Activated T-helper 1 cell treated with anti-CD3 and anti-CD28 coated beads, Interleukin-12 subunit alpha, Interleukin-12 subunit beta, Interleukin-2, Interleukin-4 antibody, amounts not matched to agents 30 ng/mL and 10 ng/mL and 1 ng/mL, durations not matched to agents 14 hours and 24 hours and 36 hours (primary cell): ENCODE measurements at places on chromosomes 6 and 20. TPM values are rescaled to one million over a fixed set of nuclear protein-coding genes. Genes with fewer than 3 reads are reported as not detected.

The LST1 gene
- 63.0 and 66.6 TPM in 2 replicates for total RNA-seq

GRCh38 chr20:55678126-55678525, 327.2 kb downstream of the CBLN4 start:
- no peak overlapping the region for H3K4me3 ChIP-seq
- no peaks in the 10 kb centered on the region for H3K27me3 ChIP-seq
- H3K4me1 ChIP-seq, result no peaks in the 10 kb centered on the region
- no peak for DNase-seq
- H3K27ac ChIP-seq, result no peak overlapping the region

The GABRR2 gene
- 0.88 and 1.0 TPM in 2 replicates for total RNA-seq

DNA sequence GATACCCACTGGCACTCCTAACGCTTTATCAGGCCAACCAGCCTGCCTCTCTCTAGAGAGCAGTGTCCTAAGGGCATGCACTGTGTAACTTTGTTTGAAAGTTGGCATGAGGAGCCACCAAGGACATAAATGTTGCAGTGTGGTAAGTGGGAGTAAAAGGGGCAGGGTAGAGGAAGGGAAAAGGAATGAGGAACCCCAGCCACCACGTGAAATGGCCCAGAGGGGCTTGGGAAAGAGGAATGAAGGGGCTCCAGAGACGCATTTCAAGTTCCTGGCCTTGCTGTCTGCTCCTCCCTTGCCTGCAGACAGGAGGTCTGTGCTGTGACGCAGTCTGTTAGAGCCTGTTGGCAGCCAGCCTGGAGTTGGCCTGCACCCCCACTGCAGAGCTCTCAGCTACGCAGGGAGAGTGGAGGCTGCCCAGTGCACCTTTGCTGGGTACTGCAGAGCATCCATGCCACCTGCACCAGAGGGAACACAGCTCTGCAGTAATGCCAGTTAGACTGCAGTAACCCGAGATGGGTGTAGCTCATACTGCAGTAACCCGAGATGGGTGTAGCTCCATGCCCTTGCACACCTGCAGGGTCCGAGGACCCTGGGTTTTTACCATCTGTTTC, 86.8 kb upstream of the SNAP25 start:
- H3K27ac ChIP-seq, result no peak overlapping the region
- no peaks in the 10 kb centered on the region for H3K4me1 ChIP-seq
- H3K4me3 ChIP-seq, result no peak overlapping the region

DNA sequence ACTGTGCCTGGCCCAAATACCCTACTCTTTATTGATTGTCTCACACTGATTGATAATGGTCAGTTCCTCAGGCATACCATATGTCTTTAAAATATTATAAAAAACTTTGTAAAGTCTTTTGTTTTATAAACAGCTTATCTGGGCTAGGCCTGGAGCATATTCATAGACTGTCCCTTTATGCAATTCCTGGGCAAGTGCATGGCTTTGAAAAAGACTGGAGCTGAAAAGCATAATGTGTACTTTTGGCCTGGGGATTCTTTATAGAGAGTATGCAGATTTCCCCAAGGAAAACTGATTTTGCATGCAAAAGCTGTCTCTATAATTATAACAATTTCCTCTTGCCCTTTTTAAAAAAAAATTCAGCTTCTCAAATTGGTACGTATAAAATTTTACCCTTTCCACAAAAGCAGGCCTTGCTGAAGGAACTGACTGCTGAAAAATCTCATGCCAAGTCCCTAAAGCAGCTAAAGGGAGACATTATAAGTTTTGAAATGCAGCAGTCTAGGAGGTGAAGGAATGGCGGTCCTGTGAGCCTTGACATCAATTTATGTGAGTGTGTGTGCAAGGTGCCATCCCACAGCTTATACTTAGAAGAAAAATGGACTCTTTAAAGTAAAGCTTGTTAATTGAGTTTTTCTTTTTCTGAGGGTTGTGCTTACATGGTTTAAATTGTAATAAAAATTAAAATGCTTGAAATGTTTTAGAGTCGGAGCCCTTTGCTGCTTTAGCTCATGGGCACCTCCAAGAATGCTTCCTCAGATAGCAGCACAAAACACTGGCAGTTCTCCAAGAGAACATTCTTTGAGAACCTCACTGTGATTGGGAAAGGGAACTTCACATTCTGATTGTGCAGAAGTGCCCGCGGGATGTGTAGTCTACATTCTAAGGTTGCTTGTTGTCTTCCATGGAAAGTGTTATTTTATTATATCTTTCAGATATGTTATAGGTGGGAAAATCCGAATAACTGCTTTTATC, 43.9 kb downstream of the PLCB4 start:
- no peaks in the 10 kb centered on the region for H3K27me3 ChIP-seq
- no peak for DNase-seq
- no peaks in the 10 kb centered on the region for H3K36me3 ChIP-seq
- H3K4me3 ChIP-seq, result no peak overlapping the region
- H3K27ac ChIP-seq, result no peak overlapping the region

DNA sequence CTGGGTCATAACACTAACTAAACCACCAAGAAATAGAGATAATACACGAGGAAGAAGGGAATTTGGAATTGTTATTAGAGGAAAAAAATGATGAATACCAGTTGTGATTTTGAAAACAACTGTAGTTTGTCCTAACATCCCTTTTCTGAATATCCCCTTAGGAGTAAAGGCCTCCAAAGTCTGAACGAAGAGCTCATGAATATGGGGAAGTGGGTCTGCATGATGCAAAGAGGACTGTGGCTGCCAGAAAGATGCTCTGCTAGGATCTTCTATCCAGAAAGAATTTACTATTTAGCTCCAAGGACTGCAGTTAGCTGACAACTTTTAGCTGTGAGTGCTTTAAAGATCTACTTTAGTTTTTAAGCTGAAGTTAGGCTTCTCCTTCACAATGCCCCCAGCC, 308.8 kb upstream of the HS3ST5 start:
- DNase-seq, result no peak
- H3K36me3 ChIP-seq, result no peaks in the 10 kb centered on the region
- no peaks in the 10 kb centered on the region for H3K4me1 ChIP-seq
- no peaks in the 10 kb centered on the region for H3K27me3 ChIP-seq
- H3K4me3 ChIP-seq, result no peak overlapping the region

The FIG4 gene
- 7.5 and 8.1 TPM in 2 replicates for total RNA-seq

The MEA1 gene
- total RNA-seq, result 89.3 and 92.7 TPM in 2 replicates

- no peaks in the 10 kb centered on the region for H3K27me3 ChIP-seq
- no peak overlapping the region for H3K27ac ChIP-seq
- DNase-seq, result no peak
- H3K4me1 ChIP-seq, result no peaks in the 10 kb centered on the region
- no peaks in the 10 kb centered on the region for H3K36me3 ChIP-seq
- no peak overlapping the region for H3K4me3 ChIP-seq
Measured at GRCh38 chr20:8470156-8470555, 338.1 kb downstream of the PLCB1 start.

The SLC22A1 gene
- total RNA-seq, result 2.9 and 3.7 TPM in 2 replicates

DNA sequence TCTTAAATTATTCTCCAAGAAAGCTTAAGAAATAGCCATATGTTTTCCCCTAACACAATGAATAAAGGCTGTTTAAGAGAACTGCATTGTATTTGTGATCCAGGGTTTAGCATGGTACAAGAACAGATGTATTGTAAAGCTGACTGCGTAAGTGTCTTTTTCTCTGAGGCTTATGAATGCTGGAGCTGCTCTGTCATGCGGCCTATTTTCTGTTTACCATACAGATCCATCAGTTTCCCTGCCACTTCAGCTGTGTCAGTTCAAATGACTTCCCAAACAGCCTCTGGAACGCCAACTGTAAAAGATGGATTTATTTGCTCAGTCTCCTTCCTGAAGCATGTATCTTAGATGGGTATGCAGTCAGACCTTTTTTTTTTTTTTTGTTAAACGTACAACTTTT, 419.3 kb upstream of the HS3ST5 start:
- no peak overlapping the region for H3K27ac ChIP-seq
- no peak for DNase-seq
- H3K4me3 ChIP-seq, result no peak overlapping the region
- no peaks in the 10 kb centered on the region for H3K27me3 ChIP-seq

The SIRPD gene
- not detected in 2 replicates for total RNA-seq

The COL10A1 gene
- not detected in 2 replicates for total RNA-seq

- H3K27ac ChIP-seq, result no peak overlapping the region
- no peak for DNase-seq
- no peaks in the 10 kb centered on the region for H3K36me3 ChIP-seq
- H3K4me1 ChIP-seq, result no peaks in the 10 kb centered on the region
Measured at GRCh38 chr20:60192326-60192725, 234.1 kb downstream of the CDH26 start.

The HCRTR2 gene
- not detected in 2 replicates for total RNA-seq

GRCh38 chr6:21808045-21808470, 214.5 kb downstream of the SOX4 start:
- peaks cover 2% of the 10 kb centered on the region for H3K27me3 ChIP-seq
- no peak for DNase-seq
- no peaks in the 10 kb centered on the region for H3K4me1 ChIP-seq
- no peak overlapping the region for H3K4me3 ChIP-seq

GRCh38 chr6:31580438-31580740, 1.8 kb downstream of the LTB start:
- peaks cover 60% of the 10 kb centered on the region for H3K36me3 ChIP-seq
- peak overlapping the region; percentile 92 for H3K4me3 ChIP-seq
- peaks cover 60% of the 10 kb centered on the region for H3K4me1 ChIP-seq
